Stimulated activated CD4-positive, alpha-beta T cell treated with anti-CD3 and anti-CD28 coated beads, Interleukin-1b, Interleukin-23, amount 100 ng/mL, for 1 hour (primary cell): ENCODE measurements at places on chromosomes 6 and 20.

GRCh38 chr6:41428996-41429421, 93.6 kb downstream of the NCR2 start:
- DNase-seq, result no peak

GRCh38 chr6:22164236-22164635, 132.6 kb downstream of the PRL start:
- DNase-seq, result no peak

- DNase-seq, result no peak
These were observed 13.4 kb downstream of the SPINT4 start for GRCh38 chr20:45735552-45735951.

GRCh38 chr6:30121446-30122366, 8.8 kb upstream of the TRIM31 start:
- DNase-seq, result no peak

DNA sequence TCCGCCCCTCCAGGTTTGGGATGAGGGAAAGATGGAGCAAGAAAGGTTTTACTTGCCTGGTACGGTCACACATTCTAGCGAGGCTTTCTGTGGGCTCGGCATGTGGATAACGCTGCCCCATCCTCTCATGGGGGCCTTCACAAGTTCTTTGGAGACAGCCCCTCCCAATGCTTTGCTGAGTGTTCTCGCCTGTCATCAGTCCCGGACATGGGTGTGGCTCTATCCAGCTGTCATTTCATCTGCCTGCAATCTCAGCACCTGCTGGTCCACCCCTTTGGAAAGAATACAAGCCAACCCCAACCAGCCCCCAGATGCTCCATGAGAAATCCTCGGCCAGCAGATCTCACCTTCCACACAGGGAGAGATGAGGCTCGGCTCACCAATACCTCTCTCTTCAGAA, 30.3 kb upstream of the MDGA1 start:
- DNase-seq, result no peak

DNA sequence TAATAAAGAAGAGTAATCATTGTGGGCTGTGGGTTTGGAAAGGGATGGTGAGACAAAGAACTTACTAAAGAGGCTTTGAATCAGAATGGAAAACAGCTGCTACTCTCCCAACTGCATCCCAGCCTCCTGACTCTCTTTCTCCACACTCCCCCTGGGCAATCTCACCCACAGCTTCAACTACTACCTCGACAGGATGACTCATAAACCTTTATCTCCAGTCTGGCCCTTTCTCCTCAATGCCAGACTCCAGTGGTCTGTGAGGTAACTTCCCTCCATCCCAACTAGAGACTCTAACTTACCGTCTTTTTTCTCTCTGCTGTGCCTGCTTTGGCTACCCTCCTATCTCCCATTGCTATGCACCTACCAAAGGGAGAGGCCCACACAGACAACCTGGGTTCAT, 135.3 kb upstream of the RREB1 start:
- DNase-seq, result no peak

DNA sequence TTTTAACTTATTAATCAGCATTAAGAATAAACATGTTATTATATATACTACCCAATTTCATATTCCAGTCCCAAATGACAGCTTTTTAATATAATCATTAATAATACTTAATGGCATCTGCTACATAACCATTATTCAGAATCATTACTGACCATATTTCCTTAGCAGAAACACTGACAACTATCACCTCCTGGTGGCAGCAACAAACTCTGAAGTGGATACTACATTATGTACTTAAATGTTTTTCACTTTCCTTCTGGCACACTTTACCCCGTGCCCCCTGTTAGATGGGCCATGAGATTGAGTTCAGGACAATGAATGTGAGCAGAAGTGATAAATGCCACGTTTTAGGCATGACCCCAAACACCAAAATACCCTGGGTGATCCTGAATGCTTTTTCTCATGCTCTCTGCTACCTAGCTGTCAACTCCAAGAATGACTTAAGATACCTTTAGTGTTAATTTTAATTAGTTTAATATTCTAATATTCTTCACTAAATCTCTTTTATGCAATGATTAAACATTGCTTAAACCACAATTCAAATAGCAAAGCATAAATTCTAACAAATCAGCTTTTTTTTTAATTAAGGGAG, 77.1 kb downstream of the LMBRD1 start:
- no peak for DNase-seq

DNA sequence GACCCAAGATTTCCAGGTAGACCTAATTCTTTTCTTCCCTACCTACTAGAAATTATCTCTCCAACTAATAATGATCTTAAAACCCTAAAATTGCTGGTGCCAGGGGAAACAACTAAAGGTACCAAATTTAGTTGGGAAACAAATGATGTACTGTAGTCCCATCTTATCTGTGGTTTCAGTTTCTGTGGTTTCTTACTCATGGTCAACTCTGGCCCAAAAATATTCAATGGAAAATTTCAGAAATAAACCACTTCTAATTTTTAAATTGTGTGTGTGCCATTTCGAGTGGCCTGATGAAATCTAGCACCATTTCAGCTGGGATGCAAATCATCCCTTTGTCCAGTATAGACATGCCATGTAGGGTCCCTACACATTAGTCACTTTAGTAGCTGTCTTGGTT, 475.2 kb upstream of the EPHA7 start:
- no peak for DNase-seq

DNA sequence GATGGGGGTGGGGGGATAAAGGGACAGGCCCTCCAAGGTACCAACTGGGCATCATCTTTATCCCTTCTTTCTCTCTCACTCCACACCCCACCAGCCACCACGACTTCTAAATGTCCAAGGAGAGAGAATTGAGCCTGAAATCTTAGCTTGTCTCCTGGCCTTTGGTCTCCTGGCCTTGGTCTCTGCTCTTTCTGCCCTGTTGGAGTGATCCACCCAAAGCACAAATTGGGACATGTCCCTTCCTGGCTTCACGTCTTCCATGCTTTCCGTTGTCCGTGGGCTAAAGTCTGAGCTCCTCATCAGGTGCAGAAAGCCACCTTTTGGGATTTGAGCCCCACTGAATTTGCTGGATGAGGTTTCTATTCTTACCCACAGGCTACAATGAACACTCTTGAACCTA, 8.4 kb downstream of the ADIG start:
- no peak for DNase-seq

GRCh38 chr20:25668446-25668845, 28.2 kb downstream of the ZNF337 start:
- DNase-seq, result no peak

DNA sequence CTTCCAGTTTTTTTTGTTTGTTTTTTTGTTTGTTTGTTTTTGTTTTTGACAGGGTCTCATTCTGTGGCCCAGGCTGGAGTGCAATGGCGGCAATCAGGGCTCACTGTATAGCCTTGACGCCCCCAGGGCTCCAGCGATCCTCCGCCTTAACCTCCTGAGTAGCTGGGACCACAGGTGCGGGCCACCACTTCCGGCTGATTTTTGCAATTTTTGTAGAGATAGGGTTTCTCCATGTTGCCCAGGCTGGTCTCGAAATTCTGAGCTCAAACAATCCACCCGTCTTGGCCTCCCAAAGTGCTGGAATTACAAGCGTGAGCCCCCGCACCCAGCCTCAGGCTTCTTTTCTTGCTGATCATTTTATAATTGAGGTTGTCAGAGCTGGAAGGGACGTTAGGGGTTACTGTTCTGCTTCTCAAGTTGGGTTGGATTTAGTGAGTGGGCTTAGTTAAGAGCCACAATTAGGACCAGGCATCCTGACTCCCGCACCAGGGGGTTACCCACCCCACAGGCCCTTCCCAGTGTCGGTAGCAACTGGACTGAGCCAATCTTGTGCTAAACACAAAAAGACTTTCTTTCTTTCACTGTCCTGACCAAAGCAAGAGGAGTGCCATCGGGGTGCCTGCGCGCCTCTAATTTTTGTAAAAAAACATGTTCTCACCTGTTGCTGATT, 13.1 kb upstream of the ZSCAN9 start:
- no peak for DNase-seq
